ENCODE measurements at places on chromosomes 5 and 9. TPM values are rescaled to one million over a fixed set of nuclear protein-coding genes. Genes with fewer than 3 reads are reported as not detected.

Gene SV2C
- not detected for total RNA-seq

Gene KIF24
- total RNA-seq = 2.4 TPM

Gene UAP1L1
- total RNA-seq = 8.7 TPM

Gene CDX1
- total RNA-seq = not detected

Gene MYOZ3
- total RNA-seq = 0.94 TPM

Gene GABRA6
- not detected for total RNA-seq

Gene CCDC183
- 1.1 TPM for total RNA-seq

Gene CDKN2A
- total RNA-seq = 14.0 TPM

Gene ZNF883
- total RNA-seq = 0.09 TPM

Gene SHISAL2B
- total RNA-seq = not detected

Gene SPAAR
- 10.4 TPM for total RNA-seq

Gene IFNB1
- total RNA-seq = not detected

Gene MAMDC2
- total RNA-seq = 10.2 TPM

Gene PHF24
- total RNA-seq = not detected

Gene TRIM36
- total RNA-seq = 0.36 TPM

Gene CER1
- total RNA-seq = not detected

Gene MARCHF3
- 59.3 TPM for total RNA-seq

Gene SPATA31A3
- total RNA-seq = not detected

Gene SPINK1
- total RNA-seq = not detected

Gene TMEM174
- not detected for total RNA-seq

Gene NUTM2F
- total RNA-seq = not detected

Gene BARX1
- total RNA-seq = not detected

Gene PKD2L2
- not detected for total RNA-seq

Gene WNT8A
- not detected for total RNA-seq

Gene DMGDH
- not detected for total RNA-seq

Gene HMCN2
- total RNA-seq = under 0.01 TPM

Gene OTP
- not detected for total RNA-seq

Gene TLN1
- 441 TPM for total RNA-seq

Gene F2RL1
- total RNA-seq = 64.2 TPM

Gene TOR1B
- 27.0 TPM for total RNA-seq

Gene BHMT
- not detected for total RNA-seq

Gene IARS1
- total RNA-seq = 234 TPM

Gene MACIR
- 9.3 TPM for total RNA-seq

Gene HTR4
- not detected for total RNA-seq

Gene FOXD4L6
- not detected for total RNA-seq

Gene RANBP17
- 12.4 TPM for total RNA-seq

Gene CARD9
- total RNA-seq = 0.27 TPM

Gene GARIN3
- total RNA-seq = not detected

Gene HOMER1
- 6.9 TPM for total RNA-seq

Gene PPIC
- total RNA-seq = 54.5 TPM

Gene RARS1
- 156 TPM for total RNA-seq

Gene S1PR3
- total RNA-seq = 72.5 TPM

Gene ROR2
- total RNA-seq = not detected

Gene ZNF462
- 5.2 TPM for total RNA-seq

Gene IDNK
- 2.9 TPM for total RNA-seq

Gene CRHBP
- under 0.01 TPM for total RNA-seq

Gene AGGF1
- 26.9 TPM for total RNA-seq

Gene SLC36A2
- not detected for total RNA-seq

Gene F12
- 0.99 TPM for total RNA-seq
